Esophagus mucosa (tissue), 1 donor: ENCODE measurements at places on chromosomes 16 and 17. TPM values are rescaled to one million over a fixed set of nuclear protein-coding genes. Genes with fewer than 3 reads are reported as not detected.

PRR35 gene
- not detected for total RNA-seq

C16orf95 gene
- total RNA-seq = 6.5 TPM

TBC1D3I gene
- 0.68 TPM for total RNA-seq

STH gene
- total RNA-seq = not detected

NEUROD2 gene
- total RNA-seq = not detected

PIPOX gene
- 0.64 TPM for total RNA-seq

WNT9B gene
- not detected for total RNA-seq

KRTAP2-3 gene
- not detected for total RNA-seq

TBC1D26 gene
- not detected for total RNA-seq

MYL4 gene
- total RNA-seq = not detected

UTS2R gene
- not detected for total RNA-seq

NXPH3 gene
- total RNA-seq = 0.16 TPM

SLC16A6 gene
- total RNA-seq = 14.4 TPM

CNGB1 gene
- 0.32 TPM for total RNA-seq

GSG1L gene
- not detected for total RNA-seq

MGAT5B gene
- 0.20 TPM for total RNA-seq

CDRT15L2 gene
- total RNA-seq = not detected

CALB2 gene
- total RNA-seq = 3.2 TPM

KRTAP2-1 gene
- not detected for total RNA-seq

NPIPB6 gene
- total RNA-seq = 1.00 TPM

GDPD3 gene
- 85.3 TPM for total RNA-seq

RGS11 gene
- 0.92 TPM for total RNA-seq

RGS9 gene
- 0.84 TPM for total RNA-seq
